ENCODE measurements at places on chromosomes 12 and 14.

DNA sequence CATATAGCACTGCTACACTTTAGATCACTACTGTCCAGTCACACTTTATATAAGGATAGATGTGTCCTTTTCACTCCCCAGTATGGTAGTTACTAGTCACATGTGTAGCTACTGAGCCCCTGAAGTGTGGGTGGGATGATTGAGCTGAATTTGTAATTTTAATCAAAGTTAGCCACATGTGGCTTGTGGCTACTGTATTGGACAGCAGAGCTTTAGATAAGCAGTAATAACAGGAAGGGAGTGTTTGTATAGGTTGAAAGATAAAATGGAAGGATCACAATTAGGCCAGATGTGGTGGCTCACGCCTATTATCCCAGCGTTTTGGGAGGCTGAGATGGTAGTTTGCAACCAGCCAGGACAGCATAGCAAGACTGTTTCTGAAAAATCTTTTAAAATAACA lies 23.5 kb downstream of the NAA30 start:
- no peak for DNase-seq

DNA sequence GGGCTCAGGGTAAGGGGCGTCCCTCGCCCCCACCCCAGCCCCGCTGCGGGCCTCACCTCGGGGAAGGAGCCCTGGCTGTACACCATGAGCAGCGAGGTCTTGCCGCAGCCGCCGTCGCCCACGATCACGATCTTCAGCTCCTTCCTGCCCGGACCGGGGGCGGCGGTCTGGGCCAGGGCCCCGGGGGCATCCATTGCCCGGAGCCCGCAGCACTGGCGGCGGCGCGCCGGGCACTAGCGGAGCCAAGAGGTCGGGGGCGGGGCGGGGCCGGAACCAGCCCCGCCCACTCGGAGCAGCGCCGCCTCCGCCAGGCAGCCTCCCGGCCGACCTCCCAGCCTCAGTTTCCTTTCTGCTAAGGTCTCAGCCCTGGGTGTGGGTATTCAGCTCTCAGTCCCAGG lies at the start of gene RHOF:
Gene RHOF (minus strand): TSS at position 249 of the 398 bp plus-strand sequence. CDS start 55 bp downstream, at position 194.
- DNase-seq: no peak

DNA sequence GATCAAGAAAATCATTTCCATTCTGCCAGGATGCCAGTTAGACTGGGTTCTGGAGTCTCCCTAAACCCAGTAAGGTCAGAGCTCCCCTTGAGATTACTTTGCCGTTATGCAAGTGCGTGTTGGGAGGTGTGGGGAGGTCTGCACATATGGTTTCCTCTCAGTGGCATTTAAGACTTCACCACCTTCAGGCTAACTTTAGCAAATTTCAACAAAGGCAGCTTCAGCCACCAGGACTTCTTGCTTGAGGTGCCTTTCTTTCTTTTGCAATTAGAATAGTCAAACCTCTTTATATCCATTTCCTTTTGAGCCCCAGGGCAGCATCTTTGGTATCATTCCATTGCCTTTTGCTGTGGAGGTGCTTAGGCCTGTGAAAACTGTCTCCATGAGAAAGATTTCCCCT lies 117.2 kb upstream of the CCND2 start:
- no peak for DNase-seq

GRCh38 chr12:88922816-88923215 lies 342.5 kb upstream of the KITLG start:
- DNase-seq: no peak

- DNase-seq: no peak
Measured at GRCh38 chr12:93279565-93280412, 97.9 kb upstream of the NUDT4 start.

DNA sequence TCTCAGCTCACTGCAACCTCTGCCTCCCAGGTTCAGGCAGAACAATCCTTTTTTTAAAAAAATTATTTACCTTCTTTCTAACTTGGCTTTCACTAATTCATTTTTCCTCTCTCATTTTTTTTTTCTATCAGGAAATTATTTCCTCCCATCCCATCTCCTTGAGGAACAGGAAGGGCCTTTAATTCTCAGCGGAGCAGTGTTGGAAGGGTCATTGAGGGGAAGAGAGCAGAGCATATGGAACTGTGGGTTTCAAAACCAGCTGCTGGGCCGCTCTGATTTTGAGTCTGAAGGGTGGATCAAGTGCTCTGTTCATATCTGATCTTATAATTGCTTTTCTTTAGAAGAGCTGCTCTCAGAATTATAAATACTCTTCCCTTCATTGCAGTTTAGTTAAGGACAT lies 29.0 kb downstream of the NUBPL start:
- no peak for DNase-seq

DNA sequence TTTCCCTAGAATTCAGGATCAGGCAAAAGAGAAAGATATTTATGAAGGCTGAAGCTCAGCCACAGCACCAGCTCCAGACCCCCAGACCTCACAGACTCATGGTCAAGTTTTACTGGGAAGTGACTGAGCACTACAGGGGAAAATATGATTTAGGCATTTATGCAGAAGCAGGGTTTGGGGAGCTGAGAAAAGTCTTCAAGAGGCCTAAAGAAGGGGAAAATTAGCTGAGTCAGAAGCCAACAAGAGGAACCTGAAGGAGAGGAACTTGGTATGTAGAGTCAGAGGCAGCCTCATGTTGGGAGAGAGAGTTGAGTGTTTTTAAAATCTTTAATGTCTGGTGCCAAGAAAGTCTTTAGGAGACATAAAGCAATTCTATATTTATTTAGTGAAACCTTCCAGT lies 63.0 kb downstream of the FOS start:
- no peak for DNase-seq

DNA sequence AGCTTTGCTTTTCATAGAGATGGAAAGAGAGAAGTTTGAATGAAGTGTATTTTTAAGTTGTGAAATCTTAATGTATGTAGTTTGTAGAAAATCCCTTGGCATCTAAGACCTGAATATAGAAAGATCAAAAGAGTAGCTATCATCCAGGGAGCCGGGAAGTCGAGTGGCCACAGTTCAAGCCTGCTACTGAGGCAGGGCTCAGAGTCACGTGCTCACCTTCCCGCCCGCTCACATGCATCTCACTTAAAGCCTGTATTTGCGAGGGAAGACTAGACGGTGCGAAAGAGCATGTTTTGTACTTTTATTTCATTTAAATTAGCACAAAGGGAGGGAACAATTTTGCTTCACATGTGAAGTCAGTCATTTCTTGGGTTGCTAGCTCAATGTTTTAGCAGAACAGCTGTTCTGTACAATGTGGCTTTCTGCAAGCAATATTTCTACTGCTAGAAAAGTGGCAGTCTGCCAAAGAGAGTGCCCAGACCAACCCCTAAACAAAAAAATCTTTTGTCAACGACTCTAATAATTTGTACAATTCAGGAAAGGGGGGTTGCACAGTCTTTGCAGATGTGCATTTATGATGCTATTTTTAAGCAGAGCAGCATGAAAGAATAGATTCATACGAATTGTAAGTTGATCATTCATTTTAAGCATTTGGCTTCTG lies 290.7 kb downstream of the NPAS3 start:
- DNase-seq: no peak

DNA sequence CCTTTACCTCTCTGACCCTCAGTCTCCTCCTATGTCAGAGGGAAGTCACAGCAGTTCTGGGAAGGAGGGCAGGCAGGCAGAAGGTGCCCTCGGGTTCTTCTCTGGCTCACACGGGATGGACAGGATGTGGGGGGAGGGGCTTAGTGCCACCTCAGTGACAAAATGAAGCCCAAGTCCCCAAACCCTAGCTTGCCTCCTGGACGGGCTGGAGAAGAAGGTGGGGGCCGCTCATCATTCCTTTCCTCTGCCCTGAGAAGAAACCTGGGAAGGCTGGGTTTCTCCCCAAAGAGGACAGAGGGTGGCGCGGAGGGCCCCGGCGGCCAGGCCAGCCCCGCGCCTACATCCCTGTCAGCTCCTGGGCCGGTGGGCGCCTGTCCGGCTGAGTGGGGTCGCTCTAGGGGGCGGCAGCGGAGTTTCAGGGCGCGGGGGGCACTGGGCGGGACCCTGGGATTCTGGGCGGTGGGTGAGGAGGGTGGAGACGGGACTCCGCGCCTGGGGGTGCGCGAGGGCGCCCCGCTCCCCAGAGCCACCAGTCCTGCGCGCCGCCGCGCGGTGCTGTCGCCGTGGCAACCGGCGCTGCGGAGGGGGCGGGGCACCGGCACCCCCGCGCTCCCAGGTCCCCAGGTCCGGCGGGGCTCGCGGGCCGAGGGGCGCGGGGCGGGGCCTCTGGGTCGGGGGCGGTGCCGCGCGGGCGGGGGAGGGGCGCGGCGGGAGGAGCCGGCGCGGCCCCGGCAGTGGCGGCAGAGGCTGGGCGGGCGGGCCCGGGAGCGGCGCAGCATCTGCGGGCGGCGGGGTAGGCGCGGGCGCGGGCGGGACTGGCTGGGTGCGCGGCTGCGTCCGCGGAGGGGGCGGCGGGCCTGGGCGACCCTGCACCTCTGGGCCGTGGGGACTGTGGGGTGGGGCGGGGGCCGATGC lies at the start of gene TMEM121:
Gene TMEM121 (plus strand): TSS at position 723 of the 915 bp plus-strand sequence. CDS start 2,252 bp downstream, outside the sequence.
- DNase-seq: no peak

- DNase-seq: no peak
Measured at GRCh38 chr14:22200977-22201605, 387.9 kb downstream of the DAD1 start.

- no peak for DNase-seq
Measured at GRCh38 chr14:71606575-71606974, 325.7 kb upstream of the RGS6 start.

DNA sequence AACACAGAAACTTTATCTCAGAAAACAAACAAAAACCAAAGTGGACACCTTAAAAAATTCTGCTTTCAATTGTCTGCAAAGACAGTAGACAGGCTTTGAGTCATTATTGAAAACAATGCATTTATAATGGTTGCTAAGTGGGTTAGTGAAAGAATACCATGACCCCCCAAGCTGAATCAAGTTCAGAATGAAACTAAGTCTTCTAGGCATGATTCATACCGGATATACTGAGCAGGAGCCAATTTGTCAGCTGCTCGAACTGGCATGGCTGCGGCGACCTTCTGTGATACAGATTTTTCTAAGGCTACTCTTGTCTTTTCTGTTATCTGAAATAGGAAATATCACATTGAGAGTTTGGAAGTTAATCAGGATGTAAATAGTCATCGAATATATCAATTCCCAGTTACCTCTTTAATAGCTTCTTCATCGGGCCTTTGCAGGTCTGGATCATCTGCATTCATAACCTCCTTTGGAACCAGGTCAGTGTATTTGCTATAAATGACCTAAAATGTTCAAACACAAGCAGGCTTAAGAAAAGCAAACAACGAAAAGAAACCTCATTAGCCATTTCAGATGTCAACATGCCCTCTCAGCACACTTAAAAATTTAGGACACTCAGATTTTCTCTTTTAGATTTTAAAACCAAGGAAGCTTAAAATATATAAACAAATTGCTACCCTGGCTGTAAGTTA lies 22.3 kb downstream of the SNW1 start:
- DNase-seq: no peak

DNA sequence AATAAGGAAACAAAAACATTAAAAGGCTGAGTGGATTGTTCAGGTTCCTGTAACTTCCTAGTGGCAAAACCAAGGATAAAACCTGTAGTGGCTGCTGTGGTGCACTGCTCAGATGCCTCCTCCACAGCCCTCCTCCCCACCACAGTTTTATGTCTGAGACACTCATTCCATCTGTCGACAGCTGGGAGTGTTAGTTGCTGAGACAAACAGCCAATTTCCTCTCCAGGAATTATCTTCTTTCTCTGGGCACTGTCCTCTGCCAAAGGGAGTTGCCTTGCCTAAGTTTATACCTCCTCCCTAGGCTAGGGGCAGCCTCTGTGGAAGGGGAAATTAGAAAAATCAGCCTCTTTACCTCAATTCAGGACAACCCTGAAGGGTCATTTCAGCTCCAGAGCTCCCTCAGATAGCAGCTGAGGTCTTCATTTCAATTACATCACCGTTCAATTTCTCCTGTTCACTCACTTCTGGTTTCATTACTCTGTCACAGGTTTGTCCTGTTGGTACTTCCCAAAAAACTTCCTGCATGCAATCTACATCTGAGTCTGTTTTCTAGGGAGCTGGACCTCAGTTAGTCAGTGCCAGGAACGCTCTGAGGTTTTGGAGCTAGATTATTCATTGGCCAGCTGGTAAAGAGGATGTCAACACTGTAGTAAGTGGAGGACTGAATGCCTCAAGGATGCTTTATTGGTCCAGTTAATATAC lies 74.9 kb upstream of the ATP2B1 start:
- no peak for DNase-seq

DNA sequence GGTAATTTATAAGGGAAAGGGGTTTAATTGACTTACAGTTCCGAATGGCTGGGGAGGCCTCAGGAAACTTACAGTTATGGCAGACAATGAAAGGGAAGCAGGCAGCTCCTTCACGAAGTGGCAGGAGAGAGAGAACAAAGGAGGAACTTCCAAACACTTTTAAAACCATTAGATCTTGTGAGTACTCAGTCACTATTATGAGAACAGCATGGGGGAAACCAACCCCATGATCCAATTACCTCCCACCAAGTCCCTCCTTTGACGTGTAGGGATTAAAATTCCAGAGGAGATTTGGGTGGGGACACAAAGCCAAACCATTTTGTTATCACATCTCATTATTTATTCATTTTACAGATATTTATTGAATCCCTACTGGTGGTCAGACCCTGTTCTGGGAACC lies 822.8 kb downstream of the GALC start:
- DNase-seq: no peak

DNA sequence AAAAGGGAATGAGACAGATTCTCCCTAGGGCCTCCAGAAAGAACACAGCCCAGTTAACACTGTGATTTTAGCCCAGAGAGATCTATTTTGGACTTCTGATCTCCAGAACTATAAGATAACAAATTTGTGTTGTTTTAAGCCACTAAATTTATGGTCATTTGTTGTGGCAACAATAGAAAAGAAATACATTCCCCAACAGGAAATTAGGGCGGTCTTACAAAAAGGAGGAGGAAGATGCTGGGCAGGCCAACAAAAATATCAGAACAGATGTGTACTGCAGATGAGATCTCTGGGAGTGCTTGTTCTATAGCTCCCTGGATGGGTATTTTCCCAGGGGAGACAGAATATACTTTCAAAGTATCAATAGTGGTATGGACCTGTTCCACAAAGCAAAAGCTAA lies 32.0 kb upstream of the SOCS2 start:
- no peak for DNase-seq

DNA sequence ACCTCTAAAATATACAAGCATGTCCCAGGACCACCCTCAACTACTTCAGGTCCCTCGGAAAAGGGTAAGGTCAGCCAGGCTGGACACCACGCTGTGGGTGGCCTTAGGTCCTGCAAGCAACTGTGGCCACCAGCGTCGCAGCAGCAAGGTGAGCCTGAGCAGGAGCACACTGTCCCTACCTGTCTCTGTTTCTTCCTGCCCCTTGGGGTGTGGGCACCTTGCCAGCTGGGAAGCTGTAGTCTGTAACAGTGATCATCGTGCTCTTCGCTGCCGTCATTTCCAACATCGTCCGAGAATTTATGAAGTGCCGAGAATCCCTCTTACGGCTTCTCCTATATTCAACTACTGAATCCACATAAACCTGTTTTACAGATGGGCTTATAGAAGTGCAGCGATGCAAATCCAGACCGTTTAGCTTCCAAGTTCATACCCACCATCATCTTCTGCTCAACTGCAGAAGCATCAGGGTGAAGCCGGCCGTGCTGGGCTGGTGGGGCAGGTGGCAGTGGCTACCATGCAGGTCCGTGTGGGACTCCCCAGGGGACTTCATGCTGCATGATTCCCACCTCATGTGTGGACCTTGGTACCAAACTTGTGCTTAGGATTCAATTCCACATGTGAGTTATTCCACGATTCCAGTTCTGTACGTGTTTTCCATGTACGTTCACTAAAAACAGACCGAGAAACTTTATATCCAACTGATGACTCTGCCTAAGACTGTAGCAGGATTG lies 361.3 kb upstream of the SFSWAP start:
- DNase-seq: no peak

- no peak for DNase-seq
Measured at GRCh38 chr14:33560718-33561431, 390.0 kb downstream of the EGLN3 start.

- DNase-seq: no peak
Measured at GRCh38 chr12:3445119-3445978, 45.7 kb upstream of the PRMT8 start.
